ENCODE measurements at places on chromosomes 1 and 21. TPM values are rescaled to one million over a fixed set of nuclear protein-coding genes. Genes with fewer than 3 reads are reported as not detected.

DNA sequence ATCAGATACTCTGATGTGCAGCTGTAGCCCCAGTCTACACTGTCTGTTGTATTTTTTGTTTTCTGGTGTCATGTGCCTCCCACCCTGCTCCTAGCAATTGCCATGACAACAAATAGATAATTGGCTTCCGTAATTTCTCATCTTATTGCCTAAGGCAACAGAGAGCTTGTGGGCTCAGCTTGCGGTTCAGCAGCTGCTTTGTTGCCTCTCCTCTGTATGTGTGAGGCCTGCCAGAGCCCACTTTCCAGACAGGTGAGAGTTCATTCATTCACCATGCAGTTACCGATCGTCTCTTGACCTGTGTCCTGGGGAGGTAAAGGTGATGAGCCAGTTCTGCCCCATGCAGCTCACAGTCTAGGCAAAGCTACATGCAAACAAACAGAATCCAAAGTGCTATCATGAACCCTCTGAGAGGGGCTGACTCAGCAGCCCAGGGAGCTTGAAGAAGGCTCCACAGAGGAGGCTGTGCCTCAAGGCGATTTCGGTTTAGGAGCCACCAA is 11.9 kb downstream of the LGALS8 start:
- DNase-seq: no peak

DNA sequence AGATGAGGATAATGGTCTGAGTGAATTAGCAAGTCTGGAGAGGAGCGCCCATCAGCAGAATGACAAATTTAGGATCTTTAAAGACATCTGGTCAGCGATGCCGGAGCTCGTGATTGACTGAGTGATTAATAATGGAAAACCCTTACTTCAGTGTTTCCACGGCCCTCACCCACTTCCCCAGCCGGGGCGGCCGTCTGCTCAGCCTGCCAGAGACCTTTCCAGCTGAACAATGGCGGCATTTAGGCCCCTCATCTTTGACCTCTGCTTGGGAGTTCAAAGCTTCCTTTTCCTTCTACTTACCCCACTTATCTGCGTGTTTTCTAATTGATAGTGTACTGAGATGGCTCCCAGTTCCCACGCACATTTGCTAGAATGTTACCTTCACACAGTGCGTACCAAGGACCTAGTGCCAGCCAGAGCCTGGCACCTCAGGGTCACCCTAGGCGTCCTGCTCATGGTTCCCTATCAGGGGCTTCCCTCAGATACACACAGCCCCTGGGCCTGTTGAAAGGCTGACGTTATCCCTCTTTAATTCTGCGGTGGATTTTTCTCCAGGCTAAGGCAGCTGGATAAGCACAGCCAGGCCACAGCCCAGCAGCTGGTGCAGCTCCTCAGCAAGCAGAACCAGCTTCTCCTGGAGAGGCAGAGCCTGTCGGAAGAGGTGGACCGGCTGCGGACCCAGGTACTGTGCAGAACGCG is 232.8 kb downstream of the SDCCAG8 start:
- no peak for DNase-seq

Gene WNT4
- 0.17 TPM for total RNA-seq

Gene C8A
- not detected for total RNA-seq

- no peak for DNase-seq
Observed at GRCh38 chr1:86191958-86192357, 35.4 kb upstream of the COL24A1 start.

- no peak for DNase-seq
Observed at GRCh38 chr1:226682871-226683814, 55.9 kb downstream of the ITPKB start.

All from renal cortical epithelial cell (primary cell).